RWPE1 (cell line): ENCODE measurements at places on chromosomes 12 and 14.

GRCh38 chr12:62270384-62270783 lies 10.2 kb downstream of the USP15 start:
- no peak for DNase-seq

DNA sequence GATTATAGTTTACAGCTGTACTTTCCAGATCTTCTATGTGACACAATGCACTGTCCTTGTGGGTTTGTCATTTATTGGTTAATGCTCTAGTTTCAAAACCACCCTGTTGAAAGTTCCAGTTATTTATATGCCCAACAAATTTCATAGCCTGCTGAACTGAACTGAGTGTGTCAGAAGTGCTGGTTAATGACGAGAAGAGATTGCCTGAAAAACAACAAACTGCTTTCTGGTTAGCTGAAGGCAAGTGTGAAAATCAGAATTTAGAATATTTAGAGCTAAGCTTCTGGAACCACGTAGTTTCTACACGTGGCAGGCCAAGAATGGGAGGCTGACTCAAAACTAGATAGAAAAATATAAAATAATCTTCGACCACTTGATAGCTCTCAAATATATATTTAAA lies 19.1 kb upstream of the RIN3 start:
- no peak for DNase-seq

- DNase-seq: no peak
Measured at GRCh38 chr12:59084511-59085375, 164.4 kb upstream of the LRIG3 start.

GRCh38 chr12:67918441-67918840 lies 70.8 kb upstream of the IFNG-AS1 start:
- DNase-seq: no peak

GRCh38 chr12:23099104-23099503 lies 474.1 kb downstream of the ETNK1 start:
- no peak for DNase-seq

- DNase-seq: no peak
Measured at GRCh38 chr14:78638926-78639325, 468.8 kb downstream of the NRXN3 start.

GRCh38 chr12:34214011-34214410 lies 191.7 kb downstream of the ALG10 start:
- no peak for DNase-seq

DNA sequence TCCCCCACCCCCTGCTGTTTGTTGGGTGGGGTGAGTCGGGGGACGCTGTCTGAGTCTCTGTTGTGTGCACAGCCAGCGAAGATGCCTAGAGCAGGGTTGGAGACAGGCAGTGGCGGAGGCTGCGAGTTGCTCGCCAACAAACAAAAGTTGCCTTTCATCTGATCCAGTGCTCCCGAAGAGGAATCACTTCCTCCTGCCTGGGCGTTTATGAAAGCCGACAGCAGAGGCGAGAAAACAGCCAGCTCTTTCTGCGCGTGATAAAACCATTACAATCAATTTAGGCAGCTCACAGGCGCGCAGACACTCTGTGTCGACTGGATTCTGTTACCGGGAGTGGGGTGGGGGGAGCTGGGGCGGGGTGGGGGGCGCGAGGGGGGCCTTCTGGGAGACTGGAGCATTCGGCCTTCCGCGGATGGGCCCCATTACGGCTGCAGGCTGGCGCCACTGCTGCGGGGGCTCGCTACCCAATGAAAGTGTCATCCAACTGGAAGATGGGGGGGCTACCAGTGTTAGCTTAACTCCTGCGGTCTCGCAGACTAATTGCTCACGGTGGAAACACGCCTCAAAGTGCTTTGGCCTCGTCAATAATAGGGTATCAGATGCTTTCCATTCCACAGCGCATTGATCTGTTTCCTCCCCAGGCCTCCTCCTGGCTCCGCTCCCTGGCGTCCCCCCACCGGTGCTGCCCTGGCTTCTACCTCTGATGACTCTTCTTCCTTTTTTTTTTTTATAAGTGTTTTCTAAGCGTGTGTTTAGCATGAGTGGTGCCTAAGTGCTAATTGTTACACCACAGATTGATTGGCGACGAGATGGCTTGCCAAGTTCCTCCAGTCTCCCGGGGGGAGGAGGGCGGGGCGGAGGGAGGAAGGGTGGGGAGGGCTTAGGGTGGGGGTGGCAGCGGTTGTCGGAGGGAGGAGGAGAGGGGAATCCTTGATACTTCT lies 678.4 kb downstream of the MED13L start:
- no peak for DNase-seq

GRCh38 chr12:24197532-24197931 lies 248.1 kb upstream of the SOX5 start:
- DNase-seq: no peak

GRCh38 chr12:50211392-50212070 lies 44.4 kb upstream of the CERS5 start:
- no peak for DNase-seq

DNA sequence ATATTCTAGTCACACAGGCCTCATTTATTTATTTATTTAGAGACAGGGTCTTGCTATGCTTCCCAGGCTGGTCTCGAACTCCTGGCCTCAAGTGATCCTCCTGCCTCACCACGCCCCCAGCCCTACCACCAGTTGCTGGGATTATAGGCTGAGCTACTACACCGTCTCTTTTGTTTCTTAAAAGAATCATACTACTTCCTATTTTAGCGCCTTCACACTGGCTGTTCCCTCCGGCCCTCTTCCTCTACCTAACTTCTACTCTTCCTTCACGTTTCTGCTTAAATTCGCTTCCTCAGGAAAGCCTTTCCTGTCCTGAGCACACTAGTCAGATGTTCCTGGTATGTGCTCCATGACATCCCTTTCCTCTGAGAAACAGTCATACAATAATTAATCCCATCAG lies 6.4 kb upstream of the MRPL42 start:
- DNase-seq: no peak

GRCh38 chr14:71554323-71554722 lies 377.9 kb upstream of the RGS6 start:
- no peak for DNase-seq
